ENCODE measurements at places on chromosomes 5 and 9.
A peak's percentile ranks its signal among the peaks of the same experiment; 100 is the strongest.

DNA sequence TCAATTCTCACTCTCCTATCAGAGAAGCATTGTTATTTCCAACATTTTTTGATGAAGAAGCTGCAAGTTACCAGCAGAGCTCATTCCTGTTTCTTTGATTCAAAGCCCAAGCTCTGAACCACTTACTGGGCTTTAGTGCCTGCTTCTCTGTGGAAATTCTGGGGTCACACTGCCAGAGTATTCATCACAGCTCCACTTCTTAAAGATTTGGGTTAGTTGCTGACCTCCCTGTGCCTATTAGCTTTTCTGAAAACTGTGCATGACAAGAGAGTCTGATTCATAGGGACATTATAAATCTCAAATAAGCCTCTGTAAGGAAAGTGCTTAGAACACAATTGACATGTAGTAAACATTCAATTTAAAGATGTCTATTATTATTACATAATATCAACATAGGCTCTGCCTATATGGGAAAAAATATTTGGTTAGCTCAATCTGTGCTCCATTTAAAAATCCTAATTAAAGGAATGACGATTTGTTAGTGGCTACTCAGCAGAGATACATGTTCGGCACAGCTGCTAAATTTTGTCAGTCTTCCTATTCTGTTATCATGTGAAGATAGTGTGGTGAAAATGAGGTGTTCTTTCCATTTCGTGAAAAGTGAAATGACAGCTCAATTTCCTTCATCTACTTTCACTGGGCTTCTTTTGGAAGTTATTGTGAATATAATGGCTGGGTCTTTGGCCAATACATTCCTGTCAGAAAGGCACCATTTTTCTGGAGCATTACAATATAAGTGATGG is 293.0 kb downstream of the KCTD16 start:
- no peak for DNase-seq

- no peak for DNase-seq
Observed at GRCh38 chr9:3962496-3962895, 337.4 kb downstream of the GLIS3 start.

GRCh38 chr9:14312719-14313377 is 1.1 kb downstream of the NFIB start:
- no peak for DNase-seq

- no peak for DNase-seq
Observed at GRCh38 chr9:7394002-7394774, 405.4 kb downstream of the DMAC1 start.

GRCh38 chr5:133844836-133845235 is 123.6 kb downstream of the C5orf15 start:
- no peak for DNase-seq

DNA sequence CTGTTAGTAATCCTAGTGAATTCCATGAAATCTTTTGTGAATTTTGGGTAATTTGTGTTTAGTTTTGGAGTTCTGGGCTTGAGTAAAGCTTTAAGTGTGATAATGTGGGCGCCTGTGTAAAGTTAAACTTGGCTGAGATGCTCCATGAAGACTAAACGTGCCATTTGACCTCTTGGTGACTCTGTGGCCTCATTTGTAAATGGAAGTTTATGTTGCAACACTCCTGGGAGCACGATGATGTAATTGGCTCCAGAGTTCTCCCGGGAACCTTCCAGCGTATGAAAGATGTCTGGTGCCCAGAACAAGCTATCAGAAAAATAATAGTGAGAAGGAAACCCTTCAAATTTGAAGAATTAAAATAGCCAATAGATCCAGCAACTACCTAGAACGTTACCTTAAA is 981.2 kb downstream of the TLE4 start:
- no peak for DNase-seq

DNA sequence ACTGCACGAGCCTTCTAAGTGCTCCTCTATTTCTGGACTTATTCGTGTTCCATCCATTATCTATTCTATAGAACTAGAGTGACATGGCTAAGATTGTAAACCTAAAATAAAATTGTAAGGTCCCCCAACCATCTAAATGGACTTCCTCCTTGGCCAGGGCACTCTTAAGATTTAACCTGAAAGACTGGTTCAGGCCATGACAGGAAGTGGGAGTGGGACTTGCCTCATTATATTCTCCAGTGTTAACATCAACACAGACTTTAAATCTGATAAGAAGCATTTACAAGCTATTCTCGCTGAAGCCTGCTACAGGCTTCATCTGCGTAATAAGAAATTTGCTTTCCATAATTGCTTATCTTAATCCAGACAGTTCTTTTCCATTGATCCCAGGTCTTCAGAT is 117.0 kb downstream of the SSBP2 start:
- no peak for DNase-seq

GRCh38 chr9:133537257-133537656 is 2.8 kb downstream of the ADAMTSL2 start:
- no peak for DNase-seq

GRCh38 chr9:117783828-117784227 is 79.6 kb downstream of the TLR4 start:
- DNase-seq, result no peak

- DNase-seq, result no peak
Observed at GRCh38 chr5:89758146-89758545, 651.4 kb downstream of the CETN3 start.

GRCh38 chr5:155767470-155767869 is 559.5 kb upstream of the SGCD start:
- no peak for DNase-seq

- no peak for DNase-seq
Observed at GRCh38 chr9:99128133-99128406, 23.2 kb downstream of the TGFBR1 start.

DNA sequence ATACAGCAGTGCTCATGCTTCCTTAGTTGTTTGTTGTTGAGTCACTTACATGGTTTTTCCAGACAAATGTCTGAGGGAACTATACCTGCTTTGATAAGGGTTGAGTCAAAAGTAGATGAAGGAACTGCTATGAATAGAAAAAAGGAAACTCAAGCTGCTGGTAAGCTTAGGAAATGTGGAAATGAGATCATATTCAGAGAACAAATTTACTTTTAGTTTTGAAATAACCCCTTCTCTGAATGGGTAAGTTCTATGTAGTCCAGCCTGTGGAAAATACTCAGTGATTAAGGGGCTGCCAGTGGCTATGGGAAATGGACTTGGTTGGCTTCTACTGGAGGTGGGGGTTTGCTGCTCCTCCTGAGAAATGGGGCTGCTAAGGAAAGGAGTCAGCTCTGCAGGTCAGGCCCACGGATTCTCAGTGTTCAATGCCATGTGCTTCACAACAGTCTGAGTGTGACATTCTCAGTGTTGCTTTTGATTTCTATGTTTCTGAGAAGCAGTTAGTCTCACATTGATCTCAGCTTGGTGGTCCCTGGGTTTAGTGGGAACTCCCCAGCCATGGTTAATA is 47.7 kb upstream of the GLRX start:
- no peak for DNase-seq

DNA sequence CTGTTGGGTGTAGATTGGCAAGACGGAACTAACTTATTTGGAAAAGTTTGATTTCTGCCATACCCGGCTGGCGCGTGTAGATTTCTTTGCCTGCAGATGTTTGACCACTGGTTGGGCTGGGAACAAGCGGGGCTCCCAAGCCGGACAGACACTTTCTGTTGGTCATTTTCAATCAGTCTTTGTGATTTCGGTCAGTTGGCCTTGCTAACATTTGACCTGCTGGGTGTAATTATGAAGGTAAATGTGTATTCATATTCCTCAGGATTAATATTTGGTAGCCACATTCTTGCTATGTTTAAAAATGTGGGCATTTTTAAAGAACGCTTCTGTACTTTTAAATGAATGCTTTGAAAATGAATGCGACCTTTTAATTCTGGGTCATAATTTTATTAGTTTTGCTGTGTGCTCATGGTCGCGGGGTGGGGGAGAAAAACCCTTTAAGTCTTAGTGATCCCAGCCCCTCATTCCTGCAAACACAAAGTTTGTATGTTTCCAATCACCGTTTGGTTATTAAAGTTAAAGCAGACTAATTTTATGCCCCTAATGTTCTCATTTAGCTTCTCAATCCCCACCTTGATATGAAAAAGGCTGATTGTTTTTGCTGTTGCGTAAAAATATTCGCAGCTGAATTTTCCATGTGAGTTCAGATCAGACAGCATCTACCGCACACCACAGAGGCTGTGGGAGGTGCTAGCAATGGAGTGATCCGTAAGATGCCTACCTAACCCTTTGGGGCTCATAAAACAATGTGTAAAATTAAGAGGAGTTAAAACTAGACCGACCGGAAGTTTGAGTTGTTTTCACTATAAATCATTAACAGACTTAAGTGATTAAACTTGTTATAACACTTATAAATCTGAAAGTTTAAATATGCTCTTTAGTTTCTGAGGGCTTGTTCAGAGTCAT is 1.5 kb downstream of the RASGRF2 start:
- no peak for DNase-seq

- no peak for DNase-seq
Observed at GRCh38 chr5:674630-675011, 18.5 kb downstream of the TPPP start.

DNA sequence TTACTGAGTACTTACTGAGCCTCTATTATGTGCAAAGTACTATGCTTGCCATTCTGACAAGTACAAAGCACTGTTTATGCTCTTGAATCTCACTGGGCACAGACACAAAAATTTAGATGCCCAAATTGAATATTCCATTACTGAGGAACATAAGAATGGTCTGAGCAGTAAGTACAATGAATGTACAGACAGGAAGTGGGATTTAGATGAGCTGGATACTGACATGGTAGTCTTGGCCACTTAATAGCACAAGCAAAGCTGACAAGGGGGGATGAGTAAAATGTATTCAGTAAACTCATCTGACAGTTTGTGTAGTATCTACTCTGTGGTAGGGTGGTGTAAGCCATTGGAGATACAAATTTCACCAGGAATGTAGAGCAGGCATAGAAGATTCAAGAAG is 132.4 kb downstream of the EFNA5 start:
- no peak for DNase-seq

GRCh38 chr5:31574772-31575171 is 42.7 kb downstream of the C5orf22 start:
- no peak for DNase-seq

DNA sequence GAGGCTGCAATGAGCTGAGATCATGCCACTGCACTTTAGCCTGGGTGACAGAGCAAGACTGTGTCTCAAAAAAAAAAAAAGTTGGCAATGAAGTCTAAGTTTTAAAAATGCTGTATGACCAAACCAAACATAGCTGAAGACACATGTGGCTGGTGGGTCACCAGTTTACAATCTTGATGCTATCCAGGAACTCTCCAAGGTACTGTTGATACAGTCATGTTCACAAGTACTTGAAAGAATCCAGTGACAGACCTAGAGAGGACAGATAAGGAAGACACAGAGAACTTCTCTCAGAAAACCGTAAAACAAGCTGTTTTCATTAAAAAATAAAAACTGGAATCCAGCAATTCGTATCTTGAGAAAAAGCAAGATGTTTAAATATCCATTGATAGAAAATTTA is 95.7 kb downstream of the ACTBL2 start:
- DNase-seq, result peak; percentile 13

- no peak for DNase-seq
Observed at GRCh38 chr5:102719886-102720285, 35.2 kb upstream of the PAM start.

DNA sequence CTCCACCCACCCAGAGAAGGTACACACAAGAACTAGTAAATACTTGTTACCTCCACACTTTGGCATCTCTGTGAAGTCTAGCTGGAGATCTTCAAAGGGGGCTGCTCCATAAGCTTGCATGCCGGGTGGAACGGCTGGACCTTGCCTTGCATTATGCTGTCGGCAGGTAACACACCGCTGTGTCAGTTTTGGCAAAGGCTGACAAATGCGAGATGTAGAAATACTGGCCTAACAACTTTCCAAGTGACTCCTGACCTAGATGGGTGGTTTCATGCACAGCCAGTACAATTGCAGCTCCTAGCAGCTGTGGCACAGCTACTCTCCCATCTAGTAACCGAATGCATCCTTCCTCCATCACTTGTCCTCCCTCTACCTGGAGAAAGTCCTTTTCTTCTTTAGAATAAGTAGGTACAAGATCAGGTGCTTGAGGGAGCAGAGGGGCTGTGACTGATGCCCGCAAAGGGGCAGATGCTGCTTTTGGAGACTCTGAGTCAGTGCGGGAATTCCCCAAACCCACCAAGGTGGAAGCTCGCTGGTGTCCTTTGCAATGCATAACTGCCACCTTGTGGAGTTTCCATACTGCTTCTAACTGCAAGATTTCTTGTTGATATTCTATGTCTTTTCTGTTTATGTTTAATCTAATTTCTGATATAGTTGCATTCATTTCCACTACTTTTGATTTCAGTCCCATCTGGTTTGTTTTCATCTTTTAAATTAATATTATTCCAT is 78.4 kb downstream of the TMEM161B start:
- DNase-seq, result no peak

DNA sequence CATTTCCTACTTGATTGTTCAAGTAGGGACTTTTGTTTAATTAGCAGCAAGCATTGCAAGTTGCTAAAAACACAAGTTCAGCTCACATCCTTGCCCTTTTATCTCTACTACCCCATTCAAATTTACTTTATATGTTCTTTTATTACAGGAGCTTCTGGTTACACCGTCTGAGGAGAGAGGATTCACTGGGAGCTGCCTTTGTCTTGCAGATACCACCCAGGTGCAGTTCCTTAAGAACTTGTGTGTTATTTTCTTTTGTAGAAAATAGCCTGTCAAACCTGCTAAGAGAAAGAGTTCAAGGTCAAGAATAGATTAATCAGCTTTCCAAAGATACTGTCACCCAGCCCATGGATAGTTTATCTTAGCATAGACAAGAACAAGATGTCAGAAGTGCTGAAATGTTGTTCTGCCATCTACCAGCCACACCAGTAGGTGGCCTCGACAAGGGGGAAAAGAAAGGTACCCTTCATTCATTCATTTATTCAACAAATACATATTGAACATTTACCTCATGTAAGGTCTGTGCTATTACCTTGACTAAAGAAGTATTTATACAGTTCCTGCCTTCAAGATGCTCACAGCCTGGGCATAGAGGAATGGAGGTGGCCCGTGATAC is 750.3 kb downstream of the MAT2B start:
- DNase-seq, result no peak

- no peak for DNase-seq
Observed at GRCh38 chr9:113368982-113369854, 7.6 kb downstream of the HDHD3 start.

GRCh38 chr5:112628214-112628980 is 109.3 kb upstream of the APC start:
- no peak for DNase-seq

- DNase-seq, result peak; percentile 89
Observed at GRCh38 chr9:129863059-129863690, 27.9 kb downstream of the USP20 start.

GRCh38 chr5:80198399-80198798 is 57.4 kb downstream of the SERINC5 start:
- no peak for DNase-seq

GRCh38 chr5:71872311-71872864 is 153.3 kb downstream of the CARTPT start:
- DNase-seq, result no peak

GRCh38 chr5:129387944-129388343 is 72.2 kb upstream of the ADAMTS19 start:
- no peak for DNase-seq

DNA sequence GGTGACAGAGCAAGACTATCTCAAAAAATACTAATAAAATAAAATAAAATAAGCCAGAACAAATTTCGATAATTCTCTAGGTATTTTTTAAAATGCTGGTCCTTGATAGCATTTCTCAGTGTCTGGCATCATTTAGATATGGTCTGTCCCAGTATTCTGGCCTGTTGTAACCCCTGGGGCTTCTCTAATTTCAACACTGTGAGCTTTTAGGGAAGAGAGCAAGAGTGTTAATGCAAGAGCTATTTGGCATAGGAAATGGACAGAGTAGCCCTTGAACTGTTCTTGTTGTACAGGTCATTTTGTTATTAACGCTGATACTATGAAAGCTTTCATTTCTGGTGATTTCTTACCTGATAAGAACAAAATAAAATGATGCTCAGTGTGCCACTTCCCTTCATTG is 112.2 kb upstream of the ZNF608 start:
- no peak for DNase-seq
